ENCODE measurements at places on chromosomes 6 and 20.

DNA sequence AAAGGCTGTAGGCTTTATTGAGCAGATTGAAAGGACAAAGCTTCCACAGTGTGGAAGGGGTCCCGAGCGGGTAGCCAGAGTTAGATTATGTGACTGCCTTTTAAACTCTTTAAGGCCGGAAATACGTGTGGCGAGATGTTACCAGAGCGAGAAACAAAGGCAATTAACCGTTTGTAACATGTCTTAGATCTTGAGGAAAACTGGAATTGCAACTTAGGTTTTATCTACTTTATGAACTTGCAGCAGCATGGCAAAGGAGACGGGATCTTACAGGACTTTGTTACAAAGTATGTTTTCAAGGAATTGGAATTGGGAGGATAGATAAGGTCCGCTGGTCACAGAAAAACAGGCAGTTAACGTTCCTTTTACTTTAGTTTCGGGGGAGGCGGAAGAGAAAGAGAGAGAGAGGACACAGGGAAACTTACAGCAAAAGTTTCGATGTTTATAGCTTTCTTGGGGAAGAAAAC, 594.7 kb upstream of the ADGRB3 start:
- DNase-seq, result no peak

- no peak for DNase-seq
Measured at GRCh38 chr20:54629632-54630031, 154.2 kb downstream of the DOK5 start.

DNA sequence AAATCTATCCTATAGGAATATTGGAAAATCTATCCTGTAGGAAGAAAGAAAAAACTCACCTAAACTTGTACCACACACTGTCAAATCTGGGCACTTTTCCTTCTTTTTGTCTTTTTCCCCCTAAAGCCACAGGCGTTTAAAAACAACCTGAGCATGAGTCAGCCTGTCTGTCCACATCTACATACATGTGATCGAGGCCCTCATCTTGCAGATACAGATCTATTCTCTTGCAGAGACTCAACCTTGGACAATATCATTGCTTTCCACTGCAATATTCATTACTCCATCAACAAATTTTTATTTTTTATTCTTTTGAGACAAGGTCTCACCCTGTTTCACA, 95.9 kb upstream of the IYD start:
- DNase-seq, result no peak

DNA sequence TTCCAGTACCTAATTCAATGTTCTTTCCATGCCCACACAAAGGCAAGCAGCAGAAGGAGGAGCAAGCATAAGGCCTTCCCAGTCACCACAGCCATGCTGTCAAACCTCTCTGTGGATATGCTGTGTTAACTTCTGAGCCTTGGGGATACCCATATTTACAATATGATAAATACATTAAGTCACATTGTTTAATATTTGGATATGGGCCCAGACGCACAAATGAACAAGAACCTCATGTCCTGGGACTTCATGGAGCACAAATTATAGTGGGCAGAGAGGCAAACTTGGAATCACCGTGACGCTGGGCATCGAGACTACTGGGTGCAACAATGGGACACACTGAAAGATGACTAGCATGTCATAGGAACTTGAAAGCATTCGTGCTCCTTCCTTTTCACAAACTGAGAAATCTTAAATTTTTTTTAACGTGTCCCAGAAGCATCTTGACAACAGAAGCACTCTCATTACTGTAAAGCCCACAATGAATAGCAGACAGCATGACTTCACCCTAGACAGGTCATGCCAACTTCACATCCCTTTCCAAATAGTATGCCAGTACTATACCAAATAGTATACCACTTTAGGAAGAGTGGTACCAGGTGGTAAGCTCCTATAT, 16.0 kb downstream of the SOD2 start:
- DNase-seq, result no peak

- DNase-seq, result no peak
Measured at GRCh38 chr20:58677808-58678207, 14.8 kb upstream of the NPEPL1 start.

DNA sequence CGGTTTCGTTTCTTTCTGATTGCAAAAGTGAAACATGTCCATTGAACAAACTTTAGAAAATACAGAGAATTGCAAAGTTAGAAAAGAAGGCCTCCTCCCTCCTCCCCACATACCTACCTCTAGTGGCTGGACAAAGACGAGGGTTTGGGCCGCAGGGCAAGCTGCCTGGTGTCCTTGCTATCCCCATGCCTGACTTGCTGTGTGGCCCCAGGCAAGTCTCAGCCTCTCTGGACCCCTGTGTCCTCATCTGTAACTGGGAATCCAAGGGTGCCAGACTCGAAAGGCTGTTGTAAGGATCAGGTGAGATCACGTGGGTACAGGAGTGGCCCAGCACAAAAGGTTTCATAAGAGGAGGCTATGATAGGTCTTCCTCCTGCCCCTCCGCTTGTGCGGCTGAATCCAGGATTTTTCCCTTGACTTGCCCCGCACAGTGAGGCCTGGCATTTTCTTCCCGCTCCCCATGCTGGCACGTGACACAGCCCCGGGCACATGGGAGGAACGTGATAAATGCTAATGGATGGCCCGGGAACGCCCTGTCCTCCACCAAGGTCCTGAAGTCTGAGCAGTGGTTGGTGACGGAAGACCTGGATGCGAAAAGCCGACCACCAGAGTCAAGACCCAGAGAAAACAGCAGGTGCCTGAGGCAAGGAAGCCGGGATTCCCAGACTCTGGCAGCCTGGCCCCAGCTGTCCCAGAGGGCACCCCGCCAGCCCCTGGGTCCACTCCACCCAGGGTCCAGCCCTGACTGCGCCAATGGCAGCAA, 55.8 kb downstream of the UBE2V1 start:
- DNase-seq, result no peak

DNA sequence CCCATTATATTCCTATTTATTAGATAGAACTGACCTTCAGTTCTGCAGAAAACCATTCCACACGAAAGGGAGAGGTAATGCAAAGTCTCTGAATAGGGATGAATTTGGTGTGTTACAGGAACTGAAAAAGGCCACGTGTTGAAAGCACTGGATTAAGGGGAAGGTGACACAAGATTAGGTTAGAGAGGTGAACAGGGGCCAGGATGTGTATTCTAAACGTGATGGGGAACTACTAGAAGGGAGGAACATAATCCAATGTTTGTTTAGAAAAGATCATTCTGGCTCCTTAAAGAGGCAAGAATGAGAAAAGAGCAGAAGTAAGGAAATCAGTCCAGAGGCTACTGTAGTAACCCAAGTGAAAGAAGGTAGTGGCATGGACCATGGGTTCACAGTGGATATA, 6.3 kb upstream of the ZKSCAN8 start:
- no peak for DNase-seq

GRCh38 chr6:166633732-166634535, 6.9 kb upstream of the RPS6KA2 start:
- no peak for DNase-seq
